Activated naive CD8-positive, alpha-beta T cell treated with anti-CD3 and anti-CD28 coated beads, Interleukin-2, amount 50 U/mL, for 24 hours (primary cell): ENCODE measurements at places on chromosomes 4 and X.

GRCh38 chr4:166924424-166924823 lies 309.9 kb downstream of the SPOCK3 start:
- no peak for DNase-seq
- H3K36me3 ChIP-seq: no peaks in the 10 kb centered on the region
- no peak overlapping the region for H3K4me3 ChIP-seq
- no peaks in the 10 kb centered on the region for H3K4me1 ChIP-seq
- H3K27me3 ChIP-seq: no peaks in the 10 kb centered on the region
- H3K27ac ChIP-seq: no peak overlapping the region

DNA sequence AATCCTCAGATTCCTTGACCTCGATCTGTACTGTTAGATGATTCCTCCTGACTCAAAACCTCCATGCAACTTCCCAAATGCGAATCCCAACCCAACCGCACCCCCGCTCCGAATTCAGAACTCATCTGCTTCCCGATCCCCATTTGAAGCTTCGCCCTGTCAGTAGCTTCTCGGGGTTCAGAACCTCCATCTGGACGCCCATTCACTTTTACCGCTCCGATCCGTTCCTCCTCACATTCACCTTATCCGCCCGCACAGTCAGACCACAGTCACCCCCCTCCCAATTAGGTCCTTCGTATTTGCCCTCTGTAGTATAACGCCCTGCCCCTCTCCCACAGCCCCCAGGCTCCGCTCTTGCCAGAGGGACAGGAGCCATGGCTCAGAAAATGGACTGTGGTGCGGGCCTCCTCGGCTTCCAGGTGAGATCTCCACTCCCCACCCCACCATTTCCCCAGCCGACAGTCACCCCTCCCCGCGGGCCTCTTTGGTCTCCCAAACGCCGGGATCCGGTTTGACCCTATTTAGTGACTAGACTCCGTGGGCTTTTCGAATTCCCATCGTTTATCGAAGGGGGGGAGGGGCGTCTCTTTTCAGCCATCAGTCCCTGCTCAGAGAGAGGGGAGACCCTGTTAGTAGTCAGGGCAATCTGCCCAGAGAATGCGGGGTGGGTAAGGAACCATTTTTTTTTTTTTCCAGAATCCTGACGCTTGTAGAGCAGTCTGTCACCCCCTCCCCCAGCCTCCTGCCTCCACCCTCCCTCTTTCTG lies 691 bp downstream of the MAGED1 start:
- no peaks in the 10 kb centered on the region for H3K27me3 ChIP-seq
- peaks cover 15% of the 10 kb centered on the region for H3K36me3 ChIP-seq
- peaks cover 23% of the 10 kb centered on the region for H3K4me1 ChIP-seq
- peak; percentile 15 for DNase-seq
- H3K4me3 ChIP-seq: peak overlapping the region; percentile 92
- H3K27ac ChIP-seq: peak overlapping the region; percentile 92

GRCh38 chrX:119062750-119063374 lies 9.9 kb upstream of the CT47C1 start:
- no peak for DNase-seq
- H3K4me1 ChIP-seq: no peaks in the 10 kb centered on the region
- H3K36me3 ChIP-seq: no peaks in the 10 kb centered on the region
- H3K4me3 ChIP-seq: no peak overlapping the region

DNA sequence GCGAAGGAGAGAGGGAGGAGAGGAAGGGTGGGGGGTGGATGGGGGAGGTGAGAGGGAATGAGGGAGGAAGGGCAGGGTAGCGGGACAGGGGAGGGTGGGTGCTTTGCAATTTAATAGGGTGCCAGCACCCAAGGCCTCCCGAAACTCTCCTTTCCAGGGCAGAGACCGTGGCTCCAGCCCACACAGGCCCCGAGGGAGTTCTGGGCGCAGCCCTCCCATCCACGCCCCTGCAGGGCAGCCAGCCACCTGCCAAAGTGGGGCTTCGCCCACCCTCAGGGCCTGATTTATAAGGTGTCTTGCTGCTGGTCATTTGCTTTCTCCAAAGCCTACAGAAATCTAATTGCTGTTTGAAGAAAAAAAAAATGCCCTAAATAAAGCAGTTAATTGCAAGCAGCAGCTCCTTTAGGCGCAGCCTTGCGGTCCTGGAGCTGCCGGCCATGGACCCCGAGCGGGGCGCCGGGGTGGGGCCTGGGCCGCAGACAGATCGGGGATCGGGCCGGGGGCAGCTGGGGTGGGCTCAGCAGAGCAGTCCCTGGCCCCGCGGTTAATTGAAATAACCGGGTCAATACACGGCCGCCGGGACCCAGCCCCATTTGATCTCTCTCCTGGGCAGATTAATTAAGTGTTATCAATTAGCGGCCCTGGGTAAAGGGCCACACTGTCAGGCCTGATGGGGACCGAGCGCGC lies 106.0 kb upstream of the NKX1-1 start:
- H3K27me3 ChIP-seq: peaks cover 6% of the 10 kb centered on the region
- no peaks in the 10 kb centered on the region for H3K4me1 ChIP-seq
- no peak for DNase-seq

DNA sequence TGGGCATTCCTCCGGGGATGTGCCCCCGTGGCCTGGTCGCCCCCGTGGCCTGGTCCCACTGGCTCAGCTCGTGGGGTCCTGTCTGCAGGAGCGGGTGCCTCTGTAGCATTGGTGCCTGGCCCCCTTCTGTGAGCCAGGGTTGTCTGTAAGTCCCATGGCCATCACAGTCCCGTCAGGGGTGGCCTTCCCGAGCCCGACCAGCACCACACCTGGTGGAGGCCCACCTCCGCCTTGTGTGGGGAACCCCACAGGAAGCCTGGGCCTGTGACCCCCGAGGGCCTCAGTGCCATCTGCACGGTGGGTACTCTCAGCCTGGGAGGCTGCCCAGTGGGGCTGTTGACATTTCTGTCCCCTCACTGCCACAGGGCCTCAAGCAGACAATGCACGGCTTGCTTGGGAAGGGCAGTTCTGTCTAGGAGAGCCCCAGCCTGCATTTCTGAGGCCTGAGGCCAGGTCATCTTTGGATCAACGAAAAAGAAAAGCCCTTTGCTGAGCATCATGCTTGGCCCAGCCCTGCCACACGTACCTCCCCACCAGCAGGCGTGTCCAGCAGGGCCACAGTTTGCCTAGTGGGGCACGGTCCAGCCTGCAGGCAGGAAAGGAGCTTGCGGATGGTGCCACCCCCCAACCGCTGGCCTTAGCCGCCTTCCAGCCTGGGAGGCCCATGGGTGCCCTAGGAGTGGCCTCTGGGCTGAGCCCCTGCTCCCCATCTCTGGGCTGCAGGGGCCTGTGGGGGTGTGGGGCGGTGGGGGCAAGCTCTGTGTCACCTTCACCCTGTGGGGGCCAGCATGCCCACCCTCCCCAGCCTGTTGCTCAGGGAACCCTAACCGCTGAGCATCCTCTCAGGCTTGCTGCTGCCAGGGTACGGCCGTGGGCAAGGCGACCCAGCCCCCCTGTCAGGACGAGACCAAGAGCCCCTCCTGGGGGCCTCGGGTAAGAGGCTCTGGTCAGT lies 23.2 kb downstream of the NKX1-1 start:
- no peaks in the 10 kb centered on the region for H3K27me3 ChIP-seq
- no peak overlapping the region for H3K4me3 ChIP-seq
- no peaks in the 10 kb centered on the region for H3K4me1 ChIP-seq
- H3K27ac ChIP-seq: no peak overlapping the region
- DNase-seq: no peak
- H3K36me3 ChIP-seq: peaks cover 15% of the 10 kb centered on the region

DNA sequence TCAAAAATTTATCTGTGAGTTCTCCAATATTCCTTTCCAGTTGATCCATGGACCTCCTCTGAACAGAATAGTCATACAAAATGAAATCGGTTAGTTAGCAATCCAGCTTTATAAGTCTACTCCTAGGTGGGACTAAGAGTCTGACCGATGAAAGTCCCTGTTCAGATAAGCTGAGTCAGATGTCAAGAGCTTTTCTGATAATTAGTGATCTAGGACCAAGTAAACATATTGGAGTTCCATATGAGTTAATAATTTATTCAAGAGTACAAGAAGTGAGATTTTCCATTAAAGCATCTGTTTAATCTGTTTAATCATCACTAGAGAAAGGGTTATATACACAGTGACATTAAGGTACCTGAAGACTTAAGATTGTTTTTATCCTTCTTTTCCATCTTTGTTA lies 74.7 kb downstream of the UGT8 start:
- no peak overlapping the region for H3K4me3 ChIP-seq
- H3K4me1 ChIP-seq: no peaks in the 10 kb centered on the region
- no peaks in the 10 kb centered on the region for H3K36me3 ChIP-seq
- no peak overlapping the region for H3K27ac ChIP-seq
- peaks cover 2% of the 10 kb centered on the region for H3K27me3 ChIP-seq

DNA sequence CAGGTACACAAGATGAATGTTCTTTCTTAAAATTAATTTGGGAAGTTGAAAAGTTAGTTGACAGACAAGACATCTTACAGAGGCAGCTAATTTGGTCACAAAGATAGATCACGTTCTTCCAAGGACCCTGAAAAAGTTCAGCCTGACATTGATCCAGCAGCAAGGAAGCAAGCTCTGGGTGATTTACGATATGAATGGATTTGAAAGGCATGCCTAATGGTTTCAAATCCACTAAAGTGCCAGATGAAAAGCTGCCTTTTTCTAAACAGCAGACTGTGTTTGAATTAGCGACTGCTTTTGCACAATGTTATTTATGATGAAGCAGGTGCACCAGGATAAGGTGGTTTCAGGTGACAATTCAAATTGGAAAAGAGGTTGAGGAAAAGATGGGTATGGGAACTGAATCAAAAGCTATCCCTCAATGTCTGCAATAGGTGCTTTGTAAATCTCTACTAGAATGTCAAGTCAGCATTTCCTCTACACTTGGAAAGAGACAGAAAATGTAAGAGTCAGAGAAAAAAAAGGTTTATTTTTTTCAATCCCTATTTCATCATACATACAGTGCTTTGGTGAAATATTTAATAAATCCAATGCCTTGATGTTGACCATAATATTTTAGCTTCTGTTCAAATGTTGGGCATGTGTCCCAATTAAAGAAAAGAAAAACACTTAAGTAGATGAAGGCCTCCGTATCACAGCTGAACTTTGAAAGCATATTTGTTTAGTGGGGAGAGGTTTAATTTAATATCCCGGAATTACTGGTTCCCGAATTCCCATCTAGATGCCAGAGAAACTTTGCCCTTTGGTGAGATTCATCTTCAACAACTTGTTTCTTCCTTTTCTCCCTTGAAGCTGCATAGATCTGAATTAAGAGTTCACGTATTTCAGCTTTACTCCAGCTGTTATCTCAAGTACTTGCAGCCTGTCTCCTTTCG lies 6.0 kb downstream of the RASGEF1B start:
- H3K4me1 ChIP-seq: peaks cover 69% of the 10 kb centered on the region
- H3K36me3 ChIP-seq: no peaks in the 10 kb centered on the region
- H3K4me3 ChIP-seq: no peak overlapping the region

- no peak overlapping the region for H3K27ac ChIP-seq
- H3K36me3 ChIP-seq: no peaks in the 10 kb centered on the region
- H3K27me3 ChIP-seq: no peaks in the 10 kb centered on the region
These were observed 50.8 kb downstream of the PRPS1 start for GRCh38 chrX:107678957-107679740.

DNA sequence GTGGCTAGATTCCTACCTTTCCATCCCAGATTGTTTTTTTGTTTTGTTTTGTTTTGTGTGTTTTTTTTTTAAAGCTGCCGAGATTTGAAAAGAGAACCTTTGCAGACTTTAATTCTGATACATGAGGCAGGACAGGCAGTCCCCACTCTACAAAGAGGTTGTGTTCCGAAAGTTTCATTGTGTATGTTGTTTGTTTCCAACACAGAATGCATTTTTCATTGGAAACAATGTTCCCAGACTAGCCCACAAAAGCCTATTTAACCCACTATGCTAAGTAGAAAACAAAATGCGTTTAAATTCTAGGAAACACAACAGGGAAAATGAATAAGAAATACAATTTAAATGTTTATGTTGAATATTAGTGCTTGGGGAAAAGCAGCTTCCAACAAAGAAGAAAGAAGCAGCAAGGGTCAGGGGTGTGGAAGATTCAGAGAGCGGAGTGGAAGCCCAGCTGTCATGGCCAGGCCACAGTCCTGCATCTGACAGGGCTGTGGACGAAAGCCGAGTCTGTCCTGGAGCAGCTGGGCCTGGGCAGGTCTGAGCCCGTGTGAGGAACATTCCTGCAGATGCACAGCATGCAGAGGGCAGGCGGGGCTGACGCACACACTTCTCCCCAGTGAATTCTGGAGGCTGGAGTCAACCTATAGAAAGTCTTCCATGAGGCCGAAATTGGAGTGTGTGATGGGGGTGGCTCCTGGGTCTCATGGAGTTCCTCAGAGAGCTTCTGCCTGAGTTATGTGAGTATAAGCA lies 12.4 kb upstream of the SETD7 start:
- no peak for DNase-seq
- no peaks in the 10 kb centered on the region for H3K36me3 ChIP-seq
- H3K27me3 ChIP-seq: no peaks in the 10 kb centered on the region
- H3K27ac ChIP-seq: no peak overlapping the region
- H3K4me3 ChIP-seq: no peak overlapping the region

DNA sequence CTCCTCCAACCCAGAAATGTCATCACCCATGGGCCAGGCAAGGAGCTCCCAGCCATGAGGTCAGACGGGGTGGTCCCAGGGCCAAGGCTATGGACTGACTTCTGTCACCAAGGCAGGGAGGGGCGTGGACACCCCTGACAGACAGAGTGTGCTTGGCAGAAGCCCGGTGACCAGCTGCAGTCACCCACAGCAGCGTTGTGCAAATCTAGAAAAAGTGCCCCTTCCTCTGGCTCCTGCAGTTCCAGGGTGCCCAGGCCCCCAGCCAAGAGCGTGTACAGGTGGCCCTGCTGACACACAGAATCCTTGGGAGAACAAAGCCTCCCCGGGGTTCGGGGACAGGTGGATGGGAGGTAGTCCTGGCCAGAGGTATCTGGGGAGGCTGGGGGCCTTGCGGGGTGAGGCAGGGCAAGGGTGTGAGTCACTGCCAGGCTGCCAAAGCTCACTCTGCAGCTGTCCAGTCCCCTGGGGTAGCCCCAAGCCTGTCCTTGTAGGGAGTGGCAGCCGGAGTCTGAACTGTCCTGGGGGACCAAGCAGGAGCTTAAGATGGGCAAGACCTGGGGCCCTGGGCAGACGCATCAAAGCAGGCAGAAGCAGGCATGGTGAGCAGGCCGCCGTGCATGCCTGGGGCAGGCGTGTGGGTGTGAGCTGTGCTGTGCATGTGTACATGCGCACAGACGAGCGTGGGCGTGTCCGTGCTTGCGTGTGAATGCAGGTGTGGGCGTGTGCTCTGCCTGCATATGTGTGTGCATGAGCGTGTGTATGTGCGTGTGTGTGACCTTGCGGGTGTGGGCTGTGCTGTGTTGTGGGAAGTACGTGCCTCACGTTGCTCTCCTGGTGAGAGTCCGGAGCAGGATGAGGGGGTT lies 3.3 kb downstream of the MYL5 start:
- H3K4me1 ChIP-seq: peaks cover 30% of the 10 kb centered on the region
- peaks cover 8% of the 10 kb centered on the region for H3K36me3 ChIP-seq
- no peak overlapping the region for H3K27ac ChIP-seq
- H3K27me3 ChIP-seq: no peaks in the 10 kb centered on the region
- no peak for DNase-seq

GRCh38 chr4:128241425-128241913 lies 46.1 kb downstream of the PGRMC2 start:
- no peaks in the 10 kb centered on the region for H3K36me3 ChIP-seq
- H3K27me3 ChIP-seq: peaks cover 2% of the 10 kb centered on the region
- H3K27ac ChIP-seq: no peak overlapping the region
- no peak for DNase-seq
- H3K4me1 ChIP-seq: no peaks in the 10 kb centered on the region

- H3K27ac ChIP-seq: peak overlapping the region; percentile 93
- DNase-seq: no peak
- peaks cover 38% of the 10 kb centered on the region for H3K4me1 ChIP-seq
- H3K4me3 ChIP-seq: peak overlapping the region; percentile 95
These were observed 934 bp downstream of the ZNF41 start for GRCh38 chrX:47482065-47482511.
